ENCODE measurements at places on chromosomes 2 and 18.

DNA sequence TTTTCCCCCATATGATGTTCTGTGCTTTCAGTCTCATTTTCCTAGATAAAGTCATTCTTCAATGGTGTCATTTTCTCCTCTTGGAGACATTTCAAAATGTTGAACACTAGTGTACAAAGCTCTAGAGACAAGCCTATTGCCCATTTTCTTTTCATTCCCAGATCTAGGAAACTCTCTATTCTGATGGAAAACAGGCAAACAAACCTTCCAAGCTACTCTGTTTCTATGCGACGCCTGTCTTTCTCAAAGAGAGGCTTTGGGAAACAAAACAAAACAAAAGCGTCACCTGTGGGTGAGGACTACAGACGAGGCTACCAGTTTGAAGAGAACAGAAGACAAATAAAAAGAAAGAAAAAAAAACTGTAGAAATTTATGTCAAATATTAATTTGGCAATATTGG is 311.0 kb downstream of the CBLN2 start:
- no peak overlapping the region for H3K4me3 ChIP-seq
- H3K27me3 ChIP-seq = no peaks in the 10 kb centered on the region
- H3K27ac ChIP-seq = no peak overlapping the region
- H3K4me1 ChIP-seq = no peaks in the 10 kb centered on the region

- no peaks in the 10 kb centered on the region for H3K36me3 ChIP-seq
- no peak overlapping the region for H3K27ac ChIP-seq
- H3K4me3 ChIP-seq = no peak overlapping the region
- H3K4me1 ChIP-seq = no peaks in the 10 kb centered on the region
- DNase-seq = no peak
Measured at GRCh38 chr18:48622911-48623431, 84.1 kb downstream of the CTIF start.

- peaks cover 36% of the 10 kb centered on the region for H3K36me3 ChIP-seq
- peaks cover 50% of the 10 kb centered on the region for H3K4me1 ChIP-seq
- DNase-seq = no peak
Measured at GRCh38 chr2:48319863-48320262, 210.1 kb upstream of the STON1 start.

DNA sequence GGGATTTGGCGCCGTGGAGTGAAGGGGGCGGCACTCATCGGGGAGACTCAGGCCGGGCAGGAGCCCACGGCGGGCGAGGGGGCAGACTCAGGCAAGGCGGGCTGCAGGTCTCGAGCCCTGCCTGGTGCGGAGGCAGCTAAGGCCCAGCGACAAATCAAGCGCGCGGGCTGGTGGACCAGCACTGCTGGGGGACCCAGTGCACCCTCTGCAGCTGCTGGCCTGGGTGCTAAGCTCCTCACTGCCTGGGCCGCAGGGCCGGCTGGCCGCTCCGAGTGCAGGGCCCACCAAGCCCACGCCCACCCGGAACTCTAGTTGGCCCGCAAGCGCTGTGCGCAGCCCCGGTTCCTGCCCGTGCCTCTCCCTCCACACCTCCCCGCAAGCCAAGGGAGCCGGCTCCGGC is 26.2 kb upstream of the SPP2 start:
- H3K4me3 ChIP-seq = no peak overlapping the region
- peaks cover 23% of the 10 kb centered on the region for H3K4me1 ChIP-seq
- H3K27me3 ChIP-seq = peaks cover 30% of the 10 kb centered on the region
- H3K36me3 ChIP-seq = no peaks in the 10 kb centered on the region

DNA sequence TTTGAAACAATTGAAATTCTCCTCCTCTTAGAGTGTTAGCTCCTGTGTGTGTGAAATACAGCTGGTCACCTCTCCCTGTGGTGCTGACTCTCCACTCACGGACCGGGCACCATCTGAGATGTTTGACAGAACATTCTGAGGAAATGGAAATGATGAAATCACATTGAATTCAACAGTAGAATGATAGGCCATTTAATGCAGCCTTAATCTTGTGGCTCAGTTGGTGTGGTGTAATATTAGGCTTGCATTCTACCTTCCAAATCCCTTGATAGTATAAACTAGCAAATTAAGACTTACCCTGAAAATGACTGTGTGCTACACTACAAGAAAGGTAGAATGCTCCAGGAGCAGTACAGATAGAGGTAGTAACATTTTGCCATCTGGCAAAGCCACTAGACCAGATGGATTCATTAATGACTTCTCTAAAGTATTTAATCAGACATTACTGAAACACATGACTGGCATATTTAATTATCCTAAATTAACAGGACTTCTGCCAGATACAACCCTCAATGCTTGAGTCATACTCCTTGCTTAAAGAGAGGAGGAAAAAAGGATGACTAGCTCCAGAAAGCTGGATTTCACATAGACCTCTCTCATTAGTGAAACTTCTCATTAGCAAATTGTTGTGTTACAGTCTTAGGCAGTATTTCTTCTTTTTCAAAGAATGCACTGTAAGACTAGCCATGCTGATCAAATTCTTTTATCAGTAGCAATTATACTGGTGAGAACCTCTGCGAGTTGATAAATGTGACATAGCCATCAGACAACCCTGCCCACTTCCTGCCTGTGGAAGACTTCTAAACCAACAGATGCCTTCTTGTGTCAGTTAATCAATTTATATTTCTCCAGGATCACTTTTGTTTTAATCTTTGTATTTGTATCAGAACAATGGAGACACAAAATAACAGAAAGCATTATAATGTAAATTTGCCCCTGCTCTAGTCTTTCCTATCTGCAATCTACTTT is 80.6 kb downstream of the EML6 start:
- no peaks in the 10 kb centered on the region for H3K36me3 ChIP-seq
- H3K27me3 ChIP-seq = peaks cover 2% of the 10 kb centered on the region
- no peak overlapping the region for H3K4me3 ChIP-seq
- peaks cover 6% of the 10 kb centered on the region for H3K4me1 ChIP-seq

All from activated T-helper 2 cell treated with anti-CD3 and anti-CD28 coated beads, Interferon-gamma antibody, Interleukin-2, Interleukin-4, amounts not matched to agents 10 μg/mL and 5 μg/mL and 100 μg/mL, durations not matched to agents 14 hours and 24 hours and 36 hours (primary cell).